HTR-8/SVneo (cell line): ENCODE measurements at places on chromosomes 13 and 19.
A peak's percentile ranks its signal among the peaks of the same experiment; 100 is the strongest.

GRCh38 chr19:33293255-33294057 is 8.9 kb downstream of the CEBPA start:
- peak; percentile 61 for DNase-seq

- no peak for DNase-seq
Measured at GRCh38 chr19:39542206-39542605, 2.2 kb upstream of the EID2 start.

- no peak for DNase-seq
Measured at GRCh38 chr19:46717716-46718143, 816 bp upstream of the PRKD2 start.

DNA sequence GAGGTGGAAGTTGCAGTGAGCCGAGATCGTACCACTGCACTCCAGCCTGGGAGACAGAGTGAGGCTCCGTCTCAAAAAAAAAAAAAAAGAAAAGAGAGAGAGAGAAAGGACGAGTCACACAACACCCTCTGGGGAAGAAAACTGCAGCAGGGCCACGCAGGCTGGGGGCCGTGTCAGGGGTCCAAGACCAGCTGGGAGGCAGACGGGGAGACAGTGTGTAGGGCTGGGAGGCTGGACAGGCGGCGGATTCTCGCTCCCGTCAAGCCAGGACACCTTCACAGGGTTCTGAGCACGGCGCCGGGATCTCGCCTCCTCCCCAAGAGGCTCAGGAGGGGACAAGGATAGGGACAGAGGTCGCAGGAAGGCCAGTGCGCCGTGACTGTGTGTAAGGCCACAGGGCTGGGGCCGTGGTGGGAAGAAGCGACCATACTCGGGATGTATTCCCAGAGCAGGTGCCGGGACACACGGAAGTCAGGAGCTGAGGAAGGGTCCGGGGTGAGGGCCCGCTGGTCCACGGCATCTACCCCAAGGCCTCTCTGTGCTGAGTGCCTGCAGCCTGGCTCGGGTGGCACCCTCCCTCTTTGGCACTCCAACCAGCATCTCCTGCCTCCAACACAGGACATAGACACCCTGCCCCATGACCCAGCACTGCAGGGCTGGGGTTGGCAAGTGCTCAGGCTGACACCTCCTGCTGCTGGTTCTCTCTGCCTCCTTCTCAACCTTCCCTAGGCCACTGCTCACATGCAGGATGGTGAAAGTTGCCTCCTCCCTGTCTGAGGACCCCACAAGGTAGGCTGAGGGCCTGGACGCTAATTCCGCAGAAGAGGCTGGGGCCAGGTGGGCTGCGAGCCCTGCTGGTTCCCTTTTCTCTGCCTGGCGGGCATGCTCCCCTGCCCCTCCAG is 21.2 kb downstream of the ZNF787 start:
- DNase-seq, result no peak

DNA sequence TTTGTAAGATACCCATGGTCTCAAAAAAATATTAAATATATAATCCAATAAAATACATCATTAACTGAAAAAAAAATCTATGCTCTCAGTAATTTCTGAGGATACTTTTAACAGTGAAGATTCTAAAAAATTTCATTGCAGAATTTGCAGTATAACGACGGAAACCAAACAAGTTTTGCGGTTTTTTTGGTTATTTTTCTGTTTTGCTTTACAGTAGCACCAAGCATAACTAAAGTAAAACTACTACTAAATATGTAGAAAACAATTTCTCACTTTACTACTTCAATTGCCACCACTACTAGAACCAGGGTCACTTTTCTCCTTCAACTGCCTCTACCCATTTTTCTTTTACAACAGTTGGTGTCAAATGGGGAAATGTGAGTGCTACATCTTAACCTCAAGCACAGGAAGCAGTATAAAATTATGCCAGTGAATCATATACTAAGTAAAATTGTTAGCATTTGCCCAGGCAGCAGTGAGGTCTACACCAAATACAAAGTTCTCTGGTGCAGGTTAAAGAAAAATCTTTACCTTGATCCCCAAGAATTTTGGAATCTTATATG is 24.1 kb downstream of the MICU2 start:
- no peak for DNase-seq

GRCh38 chr19:19997656-19998268 is 41.5 kb downstream of the ZNF682 start:
- DNase-seq, result no peak

DNA sequence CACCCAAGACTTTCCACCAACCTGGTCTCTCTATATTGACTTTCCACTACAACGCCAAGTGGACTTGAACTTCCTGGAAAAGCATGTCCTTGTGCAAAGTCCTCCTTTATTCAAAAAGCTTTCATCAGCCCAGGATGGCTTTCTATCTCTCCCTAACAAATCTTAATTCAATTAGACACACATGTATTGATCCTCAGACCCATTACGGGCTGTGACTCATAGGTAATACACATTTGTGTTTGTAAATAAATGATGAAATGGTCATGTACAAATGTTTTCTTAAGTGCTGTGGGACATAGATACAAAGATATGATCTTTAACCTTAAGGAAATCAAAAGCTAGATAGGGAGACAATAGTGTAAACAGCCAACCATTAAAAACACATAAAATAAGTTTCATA is 1189.7 kb downstream of the EFNB2 start:
- DNase-seq, result no peak

GRCh38 chr13:105465745-105466144 is 1069.7 kb downstream of the EFNB2 start:
- DNase-seq, result no peak

DNA sequence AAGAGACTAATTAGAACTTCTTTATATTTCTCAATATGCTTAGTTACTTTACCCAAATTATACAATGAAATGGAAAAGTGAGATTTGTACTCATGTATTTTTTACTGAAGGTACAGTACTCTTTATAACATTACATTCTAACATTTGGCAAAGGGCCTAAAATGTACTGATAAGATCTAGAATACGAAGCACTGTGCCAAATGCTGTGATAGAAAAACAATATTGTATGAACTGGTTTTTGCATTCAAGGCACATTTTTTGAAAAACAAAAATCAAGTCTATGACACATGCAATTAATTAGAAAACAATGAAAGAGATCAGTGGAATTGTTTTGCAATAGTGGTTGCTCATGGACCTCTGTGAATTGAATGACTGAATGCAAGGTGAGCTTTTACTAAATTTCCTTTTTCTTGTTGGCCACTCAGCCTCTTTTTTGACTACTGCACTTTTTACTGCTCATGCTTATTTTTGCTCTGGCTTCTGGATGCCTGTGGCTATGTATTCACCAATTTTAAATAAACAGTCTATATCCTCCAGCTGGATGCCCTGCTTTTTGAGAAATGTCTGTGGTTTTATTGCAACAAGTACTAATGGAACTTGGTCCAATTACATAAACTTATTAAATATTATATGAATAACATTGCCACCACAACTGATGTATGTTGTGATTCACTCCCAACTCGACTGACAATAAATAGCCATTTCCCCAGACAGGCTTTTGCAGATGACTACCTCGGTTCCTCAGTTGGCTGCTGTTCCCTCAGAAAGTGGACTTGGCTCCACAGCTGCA is 41.4 kb upstream of the OBI1 start:
- DNase-seq, result no peak

GRCh38 chr19:41919948-41920712 is 8.1 kb downstream of the ERFL start:
- DNase-seq, result no peak

GRCh38 chr13:99258210-99258860 is at the start of gene GPR18:
TSS of gene GPR18 (minus strand) at chr13:99258379. CDS start at chr13:99255872, 2,507 bp downstream.
- no peak for DNase-seq
